Occipital lobe (tissue), 3 donors: ENCODE measurements at places on chromosomes 13 and 19. TPM values are rescaled to one million over a fixed set of nuclear protein-coding genes. Genes with fewer than 3 reads are reported as not detected.

EPS8L1 gene
- 0.62 TPM for total RNA-seq

KCTD15 gene
- total RNA-seq = 85.5 TPM

SPIB gene
- total RNA-seq = not detected

C1QTNF9B gene
- total RNA-seq = not detected

ZNF418 gene
- total RNA-seq = 64.3 TPM

ZNF565 gene
- total RNA-seq = 21.7 TPM

FLT3LG gene
- not detected for total RNA-seq

HNRNPL gene
- 350 TPM for total RNA-seq

MAP4K1 gene
- 0.16 TPM for total RNA-seq

FXYD7 gene
- total RNA-seq = 24.0 TPM
